ENCODE measurements at places on chromosomes 16 and 17.
A peak's percentile ranks its signal among the peaks of the same experiment; 100 is the strongest.

GRCh38 chr17:27413315-27413714 is 42.9 kb upstream of the KSR1 start:
- DNase-seq: no peak

- DNase-seq: no peak
Observed at GRCh38 chr17:76824093-76824492, 44.1 kb upstream of the MGAT5B start.

GRCh38 chr17:4540224-4540651 is 14.9 kb downstream of the MYBBP1A start:
- DNase-seq: no peak

- DNase-seq: no peak
Observed at GRCh38 chr16:87791295-87792204, 25.8 kb upstream of the KLHDC4 start.

DNA sequence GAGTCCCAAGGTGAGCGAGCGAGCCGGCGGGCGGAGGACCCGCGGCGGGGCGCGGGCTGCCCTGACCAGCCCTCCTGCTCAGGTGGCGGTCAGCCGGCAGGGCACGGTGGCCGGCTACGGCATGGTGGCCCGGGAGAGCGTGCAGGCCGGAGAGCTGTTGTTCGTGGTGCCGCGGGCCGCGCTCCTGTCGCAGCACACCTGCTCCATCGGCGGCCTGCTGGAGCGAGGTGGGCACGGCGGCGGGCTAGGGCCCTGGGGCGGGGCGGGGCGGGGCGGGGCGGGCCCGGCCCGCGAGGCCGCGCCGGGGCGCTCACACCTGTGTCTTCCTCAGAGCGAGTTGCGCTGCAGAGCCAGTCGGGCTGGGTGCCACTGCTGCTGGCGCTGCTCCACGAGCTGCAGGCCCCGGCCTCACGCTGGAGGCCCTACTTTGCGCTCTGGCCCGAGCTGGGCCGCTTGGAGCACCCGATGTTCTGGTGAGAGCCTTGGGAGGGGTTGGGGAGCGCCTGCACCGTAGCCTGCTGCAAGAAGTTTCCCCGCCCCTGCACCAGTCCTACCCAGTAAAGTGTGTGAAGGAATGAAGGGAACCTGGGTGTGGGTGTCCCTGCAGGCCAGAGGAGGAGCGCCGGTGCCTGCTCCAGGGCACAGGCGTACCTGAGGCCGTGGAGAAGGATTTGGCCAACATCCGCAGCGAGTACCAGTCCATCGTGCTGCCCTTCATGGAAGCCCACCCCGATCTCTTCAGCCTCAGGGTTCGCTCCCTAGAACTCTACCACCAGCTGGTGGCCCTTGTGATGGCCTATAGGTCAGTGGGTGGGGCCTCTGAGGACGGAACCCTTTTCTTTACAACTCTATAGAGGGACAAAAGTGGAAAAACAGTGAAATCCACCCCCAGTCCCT is 802 bp downstream of the SETD6 start:
- DNase-seq: peak; percentile 36

- no peak for DNase-seq
Observed at GRCh38 chr17:43707184-43707583, 45.5 kb upstream of the MEOX1 start.

- DNase-seq: no peak
Observed at GRCh38 chr16:81526199-81526598, 81.6 kb downstream of the CMIP start.

- no peak for DNase-seq
Observed at GRCh38 chr16:15857724-15858560, 1.1 kb upstream of the MYH11 start.

DNA sequence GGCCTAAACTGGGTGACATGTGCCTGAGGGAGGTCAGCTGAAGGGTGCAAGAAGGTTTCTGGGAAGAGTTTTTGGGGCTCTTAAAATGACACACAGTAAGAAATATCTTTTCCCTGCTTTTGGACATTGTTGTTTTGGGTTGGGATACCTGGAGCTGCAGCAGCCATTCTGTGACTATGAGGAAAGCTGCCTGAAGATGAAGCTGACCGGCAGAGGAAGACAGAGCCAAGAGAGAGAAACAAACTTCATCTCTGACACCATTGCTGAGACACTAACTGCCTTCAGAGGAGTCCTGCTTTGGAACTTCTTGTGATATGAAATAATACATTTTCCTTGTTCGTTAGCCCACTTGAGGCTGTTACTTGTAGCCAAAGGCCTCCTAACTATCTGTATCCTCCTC is 8.8 kb upstream of the WNT3 start:
- DNase-seq: no peak

DNA sequence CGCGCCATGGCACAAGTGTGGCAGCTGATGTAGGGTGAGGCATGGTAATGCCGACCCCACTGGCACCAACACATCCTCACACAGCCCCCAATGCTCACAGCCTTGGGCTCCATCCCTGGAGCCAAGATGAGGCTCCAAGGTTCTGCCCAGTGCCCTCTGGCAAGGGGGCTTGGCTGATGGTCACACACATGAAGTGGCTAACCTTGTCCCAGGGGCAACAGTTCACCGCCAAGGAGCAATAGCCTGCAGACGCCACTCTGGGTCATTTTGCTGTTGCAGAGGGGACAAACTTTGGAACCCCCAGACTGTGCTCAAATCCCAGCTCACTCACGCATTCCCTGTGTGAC is 26.8 kb downstream of the TNFRSF13B start:
- DNase-seq: no peak

GRCh38 chr17:27389542-27390140 is 66.6 kb upstream of the KSR1 start:
- DNase-seq: no peak

- no peak for DNase-seq
Observed at GRCh38 chr17:38601539-38602351, 4.0 kb downstream of the SRCIN1 start.

- peak; percentile 90 for DNase-seq
Observed at GRCh38 chr16:18983565-18984434, at the start of gene TMC7. TMC7 (plus strand) TSS chr16:18983934; CDS start chr16:18984064, 130 bp downstream.

DNA sequence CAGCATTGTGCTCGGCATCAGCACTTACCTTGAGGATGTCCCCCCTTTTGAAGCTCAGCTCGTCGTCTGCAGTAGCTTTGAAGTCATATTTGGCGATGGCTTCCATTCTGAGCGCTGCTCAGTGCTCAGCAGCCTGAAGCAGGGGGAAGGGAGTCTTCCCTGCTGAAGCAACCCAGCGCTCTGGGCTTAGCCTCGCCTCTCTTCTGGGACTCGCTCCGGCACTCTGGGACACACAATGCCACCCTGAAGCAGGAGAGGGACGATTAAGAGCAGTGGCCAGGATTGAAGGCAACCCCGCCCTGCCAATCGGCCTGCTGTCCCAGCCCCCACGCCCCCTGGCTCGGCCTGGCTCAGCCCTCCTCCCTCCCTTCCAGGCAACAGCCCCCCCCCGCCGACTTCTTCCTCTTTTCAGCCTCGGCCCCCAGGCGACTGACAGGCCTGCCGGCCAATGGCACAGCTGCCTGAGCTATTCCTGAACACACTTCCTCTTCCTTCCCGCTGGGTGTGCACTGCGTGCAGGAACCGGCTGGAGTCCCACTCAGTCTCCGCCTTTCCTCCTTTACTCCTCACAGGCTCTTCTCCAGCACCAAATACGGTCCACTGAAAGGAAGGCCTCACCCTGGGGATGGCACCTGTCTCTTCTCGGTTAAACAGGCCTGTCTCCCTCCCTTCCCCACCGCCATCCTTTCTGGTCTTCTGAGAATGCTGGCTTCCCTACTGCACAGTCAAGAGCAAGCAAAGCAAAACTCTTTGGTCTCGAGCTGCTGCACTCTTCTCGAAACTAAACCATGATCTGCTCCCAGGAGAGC is 11.8 kb downstream of the GRB2 start:
- peak; percentile 97 for DNase-seq

DNA sequence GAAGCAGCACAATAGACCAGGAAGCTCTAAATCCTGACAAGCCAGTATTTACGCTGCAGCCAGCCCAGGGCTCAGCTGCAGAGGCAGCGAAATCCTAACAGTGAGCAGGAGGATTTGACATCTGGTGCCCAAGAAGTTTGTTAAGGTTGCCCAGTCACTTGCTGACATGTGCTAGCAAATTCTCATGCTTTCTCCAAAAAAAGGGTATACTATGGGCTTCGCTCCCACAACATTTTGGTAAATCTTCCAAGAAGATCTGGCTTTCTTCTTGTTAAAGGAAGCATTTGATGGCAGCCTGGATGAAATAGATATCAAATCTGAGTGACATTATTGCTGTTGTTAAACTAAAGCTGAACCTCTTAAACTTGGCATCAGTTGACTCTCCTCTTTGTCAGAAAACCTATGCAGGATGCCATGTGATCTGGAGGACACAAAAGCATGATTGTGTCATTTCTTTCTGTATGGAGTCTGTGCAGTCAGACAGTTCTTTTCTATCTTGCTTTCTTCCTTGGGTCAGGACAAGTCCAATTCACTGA is 949.7 kb upstream of the RBFOX1 start:
- no peak for DNase-seq

- DNase-seq: no peak
Observed at GRCh38 chr17:67435122-67435521, 58.0 kb downstream of the PITPNC1 start.

DNA sequence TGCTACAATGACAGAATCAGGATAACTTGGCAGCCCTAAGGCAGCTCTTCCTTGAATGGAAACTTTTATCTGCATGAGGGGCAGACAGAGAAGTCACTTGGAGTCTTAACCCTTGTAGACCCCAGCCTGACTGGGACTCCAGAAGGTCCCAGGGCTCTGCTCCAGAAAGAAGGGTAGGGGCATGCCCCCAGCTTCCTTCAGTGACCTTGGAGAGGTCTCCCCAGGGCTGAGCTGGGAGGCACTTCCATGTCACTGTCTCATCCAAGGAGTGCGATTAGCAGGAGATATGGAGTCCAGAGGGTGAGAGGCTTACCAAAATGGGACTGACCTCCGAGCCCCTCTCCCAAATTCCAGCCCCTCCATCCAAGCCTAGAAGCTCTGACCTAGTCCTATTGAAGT is 3.4 kb upstream of the NLRC5 start:
- DNase-seq: no peak

DNA sequence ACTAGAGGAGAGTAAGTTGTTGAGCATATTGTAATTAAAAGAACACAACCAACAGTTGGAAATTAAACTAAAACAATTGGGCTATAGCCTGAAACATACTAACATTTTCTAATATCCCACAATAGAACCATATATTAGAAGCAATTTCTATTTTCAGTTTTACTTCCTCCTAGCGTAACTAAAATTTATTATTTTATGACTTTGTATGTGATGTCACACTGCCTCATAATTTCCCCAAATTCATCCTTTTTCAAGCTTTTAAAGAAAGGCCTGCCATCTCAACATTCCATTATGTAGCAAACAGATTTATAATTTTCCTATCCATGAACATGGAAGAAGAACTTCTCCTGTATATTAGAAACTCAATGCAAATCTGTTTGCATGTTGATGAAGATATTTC is 110.2 kb downstream of the HS3ST3A1 start:
- no peak for DNase-seq

DNA sequence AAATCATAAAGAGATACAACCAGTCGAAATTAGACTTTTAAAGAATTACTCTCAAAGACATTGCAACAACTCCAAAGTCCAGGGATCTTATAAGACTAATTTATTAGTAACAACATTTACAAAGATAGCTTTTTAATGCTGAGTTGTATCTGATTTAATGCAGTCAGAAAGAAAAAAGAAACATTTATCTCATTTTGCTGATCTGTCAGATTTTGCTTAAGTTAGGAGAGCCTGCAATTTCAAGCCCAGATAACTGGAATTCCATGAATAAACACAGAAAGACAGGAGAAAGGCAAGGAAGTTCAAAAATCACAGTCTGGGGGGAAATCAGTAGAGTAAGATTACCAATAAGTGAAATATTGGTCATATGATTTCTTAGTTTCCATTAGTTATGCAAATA is 22.9 kb downstream of the SLFN11 start:
- DNase-seq: no peak

DNA sequence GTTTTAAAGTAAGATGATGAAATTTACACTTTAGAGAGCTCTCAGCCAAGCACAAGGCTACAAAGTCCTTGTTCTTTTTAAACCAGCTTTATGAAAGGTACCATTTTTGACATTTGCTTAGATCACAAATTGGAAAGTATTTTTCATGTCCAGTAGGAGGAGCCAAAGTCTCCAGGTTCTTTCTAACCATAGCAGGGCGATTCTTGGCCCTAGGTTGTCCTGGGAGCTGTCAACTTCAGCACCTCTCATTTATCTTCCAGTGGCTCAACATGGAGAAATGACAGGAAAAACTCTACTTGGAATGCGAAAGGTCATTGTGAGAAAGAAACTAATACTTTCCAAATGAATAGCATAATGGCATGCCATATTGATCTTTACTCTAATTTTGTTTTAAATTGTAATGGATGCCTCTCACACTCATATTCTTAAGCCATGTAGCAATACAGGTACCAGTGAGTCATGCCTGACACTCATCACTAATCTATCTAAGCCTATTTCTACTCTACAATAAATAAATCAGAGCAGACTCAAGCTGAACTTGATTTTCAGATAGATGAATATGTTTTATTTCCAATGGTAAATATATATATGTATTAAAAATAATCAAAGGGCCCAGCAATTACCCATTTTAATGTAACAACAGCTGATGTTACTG is 919.1 kb upstream of the EEF2KMT start:
- DNase-seq: peak; percentile 30

DNA sequence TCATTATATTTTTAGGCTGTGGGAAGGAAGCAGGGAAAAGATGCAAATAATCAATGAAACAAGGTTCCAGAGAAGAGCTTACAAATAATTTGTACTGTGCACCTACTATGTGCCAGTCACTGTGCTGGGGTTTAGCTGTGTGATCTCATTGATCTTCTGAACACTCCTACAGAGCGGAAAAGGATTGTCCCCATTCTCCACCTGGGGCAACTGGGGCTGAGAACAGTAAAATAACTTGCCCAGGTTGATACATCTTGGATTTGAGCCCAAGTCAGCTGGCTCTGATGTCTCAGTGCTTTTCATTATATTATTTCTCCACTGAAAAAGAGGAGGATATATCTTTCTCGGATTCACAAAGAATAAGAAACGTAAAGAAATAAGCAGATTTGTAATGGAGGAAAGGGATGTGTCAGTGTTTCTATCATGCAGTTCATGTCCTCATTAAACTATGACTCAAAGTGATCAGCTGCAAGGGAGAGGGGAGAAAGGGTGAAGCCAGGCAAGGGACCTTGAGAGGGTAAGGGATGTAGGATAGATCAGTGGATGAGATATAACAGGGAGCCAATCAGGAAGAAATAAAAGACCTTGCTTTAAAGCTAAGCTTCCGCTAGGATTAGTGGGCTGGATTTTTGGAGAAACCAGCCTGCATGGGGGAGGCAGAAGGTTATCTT is 143.6 kb upstream of the NOL11 start:
- no peak for DNase-seq

GRCh38 chr17:41754066-41754465 is 19.6 kb upstream of the HAP1 start:
- no peak for DNase-seq

DNA sequence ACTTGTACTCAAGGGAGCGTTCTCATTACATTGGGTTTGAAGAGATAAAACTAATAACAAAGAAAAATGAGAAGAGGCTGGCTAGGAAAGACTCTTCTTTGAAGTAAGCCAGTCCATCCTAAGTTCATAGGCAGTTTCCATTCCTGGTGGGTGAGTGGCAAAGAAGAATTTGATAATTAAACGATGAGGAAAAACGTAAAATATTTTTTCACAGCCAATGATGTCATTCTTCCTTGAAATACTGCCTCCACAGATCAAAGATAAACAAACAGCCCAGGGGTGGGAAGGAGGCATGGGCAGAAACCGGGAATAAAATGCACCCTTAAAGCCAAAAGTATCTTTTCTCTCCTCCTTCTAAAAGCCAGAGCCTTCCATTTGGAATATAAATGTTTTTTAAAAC is 346.6 kb downstream of the PMP22 start:
- DNase-seq: no peak

Data from HEK293T (cell line).